Transverse colon (tissue), 4 donors: ENCODE measurements at places on chromosomes 7 and 10. TPM values are rescaled to one million over a fixed set of nuclear protein-coding genes. Genes with fewer than 3 reads are reported as not detected.

AKR1D1 gene
- not detected for total RNA-seq

HTR7 gene
- not detected for total RNA-seq

ITPRID1 gene
- 6.3 TPM for total RNA-seq

DLG5 gene
- 31.4 TPM for total RNA-seq

STAG3 gene
- total RNA-seq = 0.96 TPM

EN2 gene
- total RNA-seq = not detected

GRCh38 chr7:70599446-70600190 lies 532.3 kb upstream of the GALNT17 start:
- H3K27me3 ChIP-seq = no peaks in the 10 kb centered on the region
- peak; percentile 58 for DNase-seq
- H3K27ac ChIP-seq = peak overlapping the region; percentile 71
- no peak overlapping the region for H3K4me3 ChIP-seq
- peaks cover 33% of the 10 kb centered on the region for H3K4me1 ChIP-seq

DNA sequence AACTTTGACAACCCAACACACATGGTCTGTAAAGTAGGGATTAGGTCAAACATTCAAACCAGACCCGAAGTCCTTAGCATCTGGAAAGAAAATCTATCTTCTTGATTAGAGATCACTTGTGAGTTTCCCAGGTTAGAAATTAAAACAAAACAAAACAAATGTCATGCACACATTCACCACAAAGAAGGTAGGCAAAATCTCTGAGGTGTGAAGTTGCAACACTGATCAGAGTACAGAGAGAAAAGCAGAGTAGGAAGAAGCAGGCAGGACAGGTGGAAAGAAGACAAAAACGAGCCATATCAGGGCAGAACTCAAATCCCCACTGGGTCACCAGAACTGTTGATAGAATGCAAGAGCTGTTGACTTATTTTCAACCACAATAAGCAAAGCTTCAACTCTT lies 102.8 kb upstream of the THSD7A start:
- H3K4me3 ChIP-seq = no peak overlapping the region
- no peaks in the 10 kb centered on the region for H3K27me3 ChIP-seq
- no peaks in the 10 kb centered on the region for H3K36me3 ChIP-seq
- H3K27ac ChIP-seq = no peak overlapping the region

DNA sequence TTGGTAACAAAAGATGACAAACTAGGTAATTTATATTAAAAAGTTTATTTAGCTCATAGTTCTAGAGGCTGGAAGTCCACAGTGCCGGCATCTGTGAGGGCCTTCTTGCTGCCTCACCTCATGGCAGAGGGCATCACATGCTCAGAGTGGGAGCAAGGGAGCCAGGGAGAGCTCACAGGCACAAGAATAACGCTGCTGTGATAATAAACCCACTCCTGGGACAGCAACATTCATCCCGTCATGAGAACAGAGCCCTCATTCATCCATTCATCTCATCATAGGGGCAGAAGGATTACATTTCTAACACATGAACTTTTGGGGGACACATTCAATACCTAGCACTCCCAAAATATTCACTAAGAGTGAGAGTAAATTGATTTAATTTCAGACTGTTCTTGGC lies 170.6 kb upstream of the AKR1E2 start:
- H3K27ac ChIP-seq = no peak overlapping the region
- H3K27me3 ChIP-seq = no peaks in the 10 kb centered on the region
- DNase-seq = no peak
- H3K4me1 ChIP-seq = no peaks in the 10 kb centered on the region
- H3K36me3 ChIP-seq = no peaks in the 10 kb centered on the region

- no peaks in the 10 kb centered on the region for H3K4me1 ChIP-seq
- no peaks in the 10 kb centered on the region for H3K36me3 ChIP-seq
- H3K27ac ChIP-seq = no peak overlapping the region
- DNase-seq = no peak
- H3K4me3 ChIP-seq = no peak overlapping the region
Measured at GRCh38 chr10:119478111-119478802, 64.3 kb downstream of the RGS10 start.

- H3K36me3 ChIP-seq = no peaks in the 10 kb centered on the region
- DNase-seq = no peak
- H3K4me3 ChIP-seq = no peak overlapping the region
- H3K27ac ChIP-seq = no peak overlapping the region
- no peaks in the 10 kb centered on the region for H3K27me3 ChIP-seq
- no peaks in the 10 kb centered on the region for H3K4me1 ChIP-seq
Measured at GRCh38 chr7:2968616-2969397, 74.9 kb downstream of the CARD11 start.

- H3K27me3 ChIP-seq = no peaks in the 10 kb centered on the region
- no peaks in the 10 kb centered on the region for H3K4me1 ChIP-seq
- H3K27ac ChIP-seq = no peak overlapping the region
- H3K36me3 ChIP-seq = no peaks in the 10 kb centered on the region
Measured at GRCh38 chr10:121781101-121781500, 146.7 kb downstream of the ATE1 start.

- H3K4me1 ChIP-seq = no peaks in the 10 kb centered on the region
- no peak overlapping the region for H3K27ac ChIP-seq
- no peaks in the 10 kb centered on the region for H3K27me3 ChIP-seq
Measured at GRCh38 chr7:12030116-12030515, 181.0 kb upstream of the TMEM106B start.

- H3K4me3 ChIP-seq = no peak overlapping the region
- no peak overlapping the region for H3K27ac ChIP-seq
- H3K36me3 ChIP-seq = no peaks in the 10 kb centered on the region
- DNase-seq = no peak
Measured at GRCh38 chr10:26755443-26755903, 58.0 kb downstream of the PDSS1 start.

DNA sequence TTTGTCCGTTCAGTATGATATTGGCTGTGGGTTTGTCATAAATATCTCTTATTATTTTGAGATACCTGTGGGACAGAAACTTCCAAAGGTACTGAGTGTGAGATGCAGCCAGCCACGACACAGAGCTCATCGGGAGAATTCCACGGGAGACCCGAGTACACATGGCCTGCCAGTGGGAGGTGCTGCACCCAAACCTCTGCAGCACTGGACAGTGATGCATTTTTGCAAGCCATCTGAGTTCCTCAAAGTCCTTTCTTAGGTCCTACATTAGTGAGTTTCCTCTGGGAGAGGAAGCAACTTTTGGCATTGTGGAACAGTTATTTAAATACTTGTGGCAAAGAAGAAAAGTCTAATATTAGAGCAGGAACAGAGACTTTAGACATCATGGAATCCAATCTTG lies 77.5 kb downstream of the ARID5B start:
- no peaks in the 10 kb centered on the region for H3K27me3 ChIP-seq
- no peaks in the 10 kb centered on the region for H3K36me3 ChIP-seq
- no peak for DNase-seq
- no peak overlapping the region for H3K4me3 ChIP-seq
- H3K4me1 ChIP-seq = peaks cover 34% of the 10 kb centered on the region
- H3K27ac ChIP-seq = peak overlapping the region; percentile 21

- H3K4me1 ChIP-seq = no peaks in the 10 kb centered on the region
- no peak overlapping the region for H3K27ac ChIP-seq
- no peaks in the 10 kb centered on the region for H3K36me3 ChIP-seq
- no peak overlapping the region for H3K4me3 ChIP-seq
Measured at GRCh38 chr10:62688971-62689700, 115.4 kb upstream of the ADO start.
